ENCODE measurements at places on chromosomes 5 and 9. TPM values are rescaled to one million over a fixed set of nuclear protein-coding genes. Genes with fewer than 3 reads are reported as not detected.

DNA sequence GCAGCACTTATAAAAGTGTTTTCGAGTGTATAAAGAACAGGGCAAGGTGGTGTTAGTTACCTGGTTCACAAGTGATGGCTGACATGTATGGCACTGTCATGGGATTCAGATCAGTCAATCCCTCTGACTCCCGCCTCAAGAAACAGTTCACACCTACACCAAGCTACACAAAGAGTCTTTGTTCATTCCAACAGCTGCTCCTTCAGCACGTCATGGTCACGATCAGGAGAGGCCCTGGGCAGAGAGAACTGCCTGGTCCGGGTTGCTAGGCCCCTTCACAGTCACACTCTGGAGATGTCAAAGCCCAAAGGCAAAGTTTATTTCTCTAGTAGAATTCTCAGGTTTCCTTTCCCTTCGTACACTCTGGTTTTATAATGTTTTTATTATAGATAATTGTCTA lies 426.7 kb downstream of the ZSWIM6 start:
- H3K4me1 ChIP-seq: no peaks in the 10 kb centered on the region
- DNase-seq: no peak
- peaks cover 3% of the 10 kb centered on the region for H3K27me3 ChIP-seq
- no peak overlapping the region for H3K27ac ChIP-seq
- no peak overlapping the region for H3K4me3 ChIP-seq

GRCh38 chr5:147348046-147348445 lies 113.2 kb downstream of the STK32A start:
- no peak overlapping the region for H3K27ac ChIP-seq
- H3K36me3 ChIP-seq: no peaks in the 10 kb centered on the region

Gene ENHO
- total RNA-seq: not detected

Gene NSMF
- total RNA-seq: 29.0 TPM

- H3K4me1 ChIP-seq: no peaks in the 10 kb centered on the region
- H3K4me3 ChIP-seq: no peak overlapping the region
- DNase-seq: no peak
- H3K36me3 ChIP-seq: no peaks in the 10 kb centered on the region
Observed at GRCh38 chr9:77156646-77157371, 20.5 kb upstream of the VPS13A start.

GRCh38 chr9:35370241-35370640 lies 119.7 kb upstream of the RUSC2 start:
- no peaks in the 10 kb centered on the region for H3K4me1 ChIP-seq
- H3K27ac ChIP-seq: no peak overlapping the region
- H3K4me3 ChIP-seq: no peak overlapping the region
- H3K27me3 ChIP-seq: no peaks in the 10 kb centered on the region
- no peak for DNase-seq

- no peak overlapping the region for H3K4me3 ChIP-seq
- peaks cover 17% of the 10 kb centered on the region for H3K4me1 ChIP-seq
- no peak overlapping the region for H3K27ac ChIP-seq
Observed at GRCh38 chr5:154801083-154801482, 45.9 kb downstream of the LARP1 start.

Gene FRMPD1
- not detected for total RNA-seq

- DNase-seq: no peak
- no peaks in the 10 kb centered on the region for H3K27me3 ChIP-seq
- no peak overlapping the region for H3K27ac ChIP-seq
Observed at GRCh38 chr9:81969971-81970370, 18.6 kb upstream of the SPATA31D1 start.

- DNase-seq: no peak
- H3K36me3 ChIP-seq: no peaks in the 10 kb centered on the region
- H3K27me3 ChIP-seq: no peaks in the 10 kb centered on the region
- H3K4me3 ChIP-seq: no peak overlapping the region
- no peak overlapping the region for H3K27ac ChIP-seq
- H3K4me1 ChIP-seq: no peaks in the 10 kb centered on the region
Observed at GRCh38 chr5:133287500-133287899, 235.7 kb downstream of the HSPA4 start.

Gene ADAMTSL2
- not detected for total RNA-seq

DNA sequence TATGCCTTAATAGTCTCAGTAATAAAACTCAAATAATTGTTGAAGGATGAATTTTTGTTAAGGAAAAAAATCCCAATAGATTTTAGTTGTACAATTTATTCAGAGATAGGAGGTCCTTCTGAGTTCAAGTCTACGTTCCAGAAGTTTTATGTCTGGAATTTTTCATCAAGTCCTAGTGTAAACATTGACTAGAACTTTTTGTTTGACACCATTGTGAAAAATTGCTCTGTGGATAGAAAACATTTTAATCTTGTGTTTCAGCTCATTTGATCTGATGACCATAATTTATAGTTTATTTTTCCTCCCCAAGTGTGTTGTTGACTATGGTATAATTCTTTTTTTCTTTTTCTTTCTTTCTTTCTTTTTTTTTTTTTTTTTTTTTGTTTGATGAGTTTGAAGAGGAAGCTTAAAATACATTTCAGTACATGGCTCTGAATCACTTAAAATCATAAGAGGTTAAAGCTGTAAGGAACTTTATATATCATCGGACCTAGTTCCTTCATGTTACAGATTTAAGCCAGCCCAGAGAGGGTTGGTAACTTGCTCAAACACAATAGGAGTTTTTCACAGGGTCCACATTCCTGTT lies 20.7 kb downstream of the ITGA1 start:
- H3K36me3 ChIP-seq: peaks cover 22% of the 10 kb centered on the region
- no peak for DNase-seq
- H3K4me3 ChIP-seq: no peak overlapping the region
- H3K27me3 ChIP-seq: no peaks in the 10 kb centered on the region

DNA sequence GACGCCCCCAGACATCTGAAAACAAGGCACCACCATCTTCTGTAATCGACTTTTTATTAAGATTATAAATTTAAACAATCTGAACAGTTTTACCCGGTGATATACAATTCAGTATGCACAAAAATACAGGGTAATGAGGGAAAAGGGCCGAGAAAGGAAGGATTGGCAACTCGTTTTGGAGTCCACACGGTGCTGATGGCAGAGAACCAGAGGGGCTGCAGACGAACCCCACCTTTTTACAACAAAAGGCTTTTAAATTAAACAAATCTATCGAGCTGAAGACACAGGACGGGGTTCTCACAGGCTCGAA lies 2.6 kb downstream of the IER5L start:
- H3K27me3 ChIP-seq: peaks cover 26% of the 10 kb centered on the region
- H3K4me1 ChIP-seq: peaks cover 24% of the 10 kb centered on the region
- DNase-seq: no peak
- H3K4me3 ChIP-seq: peak overlapping the region; percentile 81

Measured in activated CD4-positive, alpha-beta memory T cell treated with anti-CD3 and anti-CD28 coated beads, Interleukin-2, amount 10 ng/mL, durations not matched to agents 7 days and 5 days (primary cell).